ENCODE measurements at places on chromosomes 1 and 21. TPM values are rescaled to one million over a fixed set of nuclear protein-coding genes. Genes with fewer than 3 reads are reported as not detected.

The TACSTD2 gene
- under 0.01 TPM for total RNA-seq

The LCE1D gene
- total RNA-seq = not detected

The CELA3B gene
- total RNA-seq = not detected

The KCNE1 gene
- 0.41 TPM for total RNA-seq

All from frontal cortex (tissue), 4 donors.